ENCODE measurements at places on chromosomes 6 and 20. TPM values are rescaled to one million over a fixed set of nuclear protein-coding genes. Genes with fewer than 3 reads are reported as not detected.

- no peak overlapping the region for H3K27ac ChIP-seq
- no peaks in the 10 kb centered on the region for H3K36me3 ChIP-seq
- H3K4me3 ChIP-seq: no peak overlapping the region
Measured at GRCh38 chr20:61798632-61799031, 267.0 kb downstream of the TAF4 start.

DNA sequence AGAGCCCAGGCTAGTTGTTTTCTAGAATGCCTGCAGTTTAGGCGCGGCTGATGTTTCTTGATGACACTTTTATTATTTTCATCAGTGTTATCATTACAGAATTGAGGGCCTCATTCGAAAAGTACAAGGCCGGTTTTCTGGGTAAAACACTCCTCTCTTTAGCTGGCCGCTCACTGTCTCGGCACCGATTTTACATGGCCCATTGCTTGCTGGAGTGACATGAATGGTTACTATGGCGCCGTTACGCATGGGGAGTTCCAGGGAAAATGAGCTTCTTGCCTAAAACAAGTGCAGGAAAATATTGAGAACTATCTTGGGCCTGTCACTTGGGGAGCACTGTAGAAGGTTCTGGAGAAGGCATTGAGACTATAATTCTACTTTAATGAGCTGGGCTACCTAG lies 317.8 kb downstream of the CDH4 start:
- H3K4me1 ChIP-seq: no peaks in the 10 kb centered on the region
- H3K36me3 ChIP-seq: no peaks in the 10 kb centered on the region
- no peak overlapping the region for H3K27ac ChIP-seq
- H3K27me3 ChIP-seq: no peaks in the 10 kb centered on the region
- no peak overlapping the region for H3K4me3 ChIP-seq

CCR6 gene
- total RNA-seq: not detected

MMP24 gene
- total RNA-seq: 13.7 TPM

GRCh38 chr6:134217105-134217797 lies 100.7 kb downstream of the SGK1 start:
- H3K4me3 ChIP-seq: no peak overlapping the region
- no peaks in the 10 kb centered on the region for H3K36me3 ChIP-seq
- peaks cover 9% of the 10 kb centered on the region for H3K4me1 ChIP-seq
- DNase-seq: peak; percentile 42
- no peak overlapping the region for H3K27ac ChIP-seq
- no peaks in the 10 kb centered on the region for H3K27me3 ChIP-seq

Data from astrocyte (in vitro differentiated cells and primary cell).